ENCODE measurements at places on chromosomes 11 and 22.

DNA sequence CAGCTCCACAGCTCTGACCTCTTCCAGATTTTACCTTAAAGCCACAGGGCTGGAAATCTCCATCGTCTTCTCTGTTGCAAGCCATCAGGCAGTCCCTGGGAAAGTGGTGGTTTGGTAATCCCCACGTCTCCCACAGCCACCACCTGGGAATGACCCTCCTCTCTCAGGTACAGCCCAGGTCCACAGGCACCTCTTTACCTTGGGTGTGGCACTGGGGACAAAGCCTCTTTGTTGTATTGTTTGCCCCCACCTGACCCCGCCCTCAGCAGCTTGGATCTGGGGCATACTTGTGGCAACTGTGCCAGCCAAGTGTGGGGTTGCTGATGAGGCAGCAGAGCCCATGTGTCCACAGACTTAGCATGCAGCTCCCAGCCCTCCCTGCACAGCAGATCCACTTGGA, 77.6 kb downstream of the LRRC32 start:
- DNase-seq: no peak

- DNase-seq: peak; percentile 72
Observed at GRCh38 chr22:20885557-20886323, 26.9 kb downstream of the SNAP29 start.

GRCh38 chr22:20624161-20624616, 116.8 kb downstream of the MED15 start:
- no peak for DNase-seq

GRCh38 chr11:68031144-68031464, 623 bp downstream of the NDUFS8 start:
- DNase-seq: no peak

- no peak for DNase-seq
Observed at GRCh38 chr22:37169406-37169805, 18.6 kb downstream of the C1QTNF6 start.

DNA sequence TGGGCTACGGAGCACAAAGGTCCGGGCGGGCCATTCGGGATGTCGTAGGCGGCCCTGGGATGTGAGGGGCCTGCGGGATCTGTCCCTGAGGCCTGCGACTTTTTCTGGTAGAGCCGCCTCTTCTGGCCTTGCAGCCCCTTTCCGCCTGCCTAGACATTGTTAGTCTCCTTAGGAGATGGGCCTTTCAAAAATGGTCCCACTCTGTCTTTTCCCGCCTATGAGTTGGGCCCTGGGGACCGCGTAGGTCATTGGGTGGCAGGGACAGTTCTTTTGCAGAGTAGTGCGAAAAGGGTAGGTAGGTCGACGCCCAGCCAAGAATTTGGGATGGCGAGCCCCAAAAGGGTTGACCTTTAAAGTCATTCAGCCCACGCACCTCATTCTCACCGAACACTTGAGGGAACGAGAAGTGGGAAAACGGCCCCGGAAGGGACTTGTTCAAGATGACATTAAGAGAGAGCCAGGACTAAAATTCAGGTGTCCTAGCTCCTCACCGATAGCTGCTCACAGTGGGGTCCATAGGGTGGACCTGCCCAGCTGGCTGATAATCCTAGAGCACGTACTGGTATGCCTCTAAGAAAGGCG, 785 bp downstream of the OTUB1 start:
- DNase-seq: no peak
